ENCODE measurements at places on chromosomes 16 and 17. TPM values are rescaled to one million over a fixed set of nuclear protein-coding genes. Genes with fewer than 3 reads are reported as not detected.

The KRTAP2-1 gene
- not detected for total RNA-seq

The KCNG4 gene
- not detected for total RNA-seq

The RTN4RL1 gene
- total RNA-seq, result 1.5 TPM

The CLEC19A gene
- not detected for total RNA-seq

The RGS9 gene
- total RNA-seq, result 0.36 TPM

The HEATR9 gene
- not detected for total RNA-seq

The DPEP1 gene
- total RNA-seq, result 0.29 TPM

The ENGASE gene
- total RNA-seq, result 11.8 TPM

The EVPL gene
- total RNA-seq, result not detected

The RNF43 gene
- total RNA-seq, result under 0.01 TPM

The GUCY2D gene
- total RNA-seq, result not detected

The TNFSF13 gene
- 1.1 TPM for total RNA-seq

The SKAP1 gene
- not detected for total RNA-seq

The SLC25A10 gene
- total RNA-seq, result 8.3 TPM

The CCDC200 gene
- total RNA-seq, result not detected

The GPR139 gene
- not detected for total RNA-seq

The TPPP3 gene
- 0.59 TPM for total RNA-seq

The ASGR1 gene
- 0.88 TPM for total RNA-seq

The PYDC1 gene
- total RNA-seq, result not detected

The MYOCD gene
- total RNA-seq, result under 0.01 TPM

The RUNDC3A gene
- total RNA-seq, result not detected

The AANAT gene
- total RNA-seq, result not detected

The TNFRSF17 gene
- not detected for total RNA-seq

The PRCD gene
- total RNA-seq, result 5.3 TPM

The CARD14 gene
- not detected for total RNA-seq

The PITPNM3 gene
- total RNA-seq, result 1.8 TPM

The TP53TG3B gene
- total RNA-seq, result not detected

The AOC2 gene
- total RNA-seq, result 0.72 TPM

The CHD9NB gene
- total RNA-seq, result 1.1 TPM

The PLEKHH3 gene
- total RNA-seq, result 14.7 TPM

The TERB1 gene
- total RNA-seq, result 0.36 TPM

The CHRNB1 gene
- 5.3 TPM for total RNA-seq

All from osteoblast (primary cell).